Liver (tissue), 10 donors: ENCODE measurements at places on chromosomes 2 and 18. TPM values are rescaled to one million over a fixed set of nuclear protein-coding genes. Genes with fewer than 3 reads are reported as not detected.

DNA sequence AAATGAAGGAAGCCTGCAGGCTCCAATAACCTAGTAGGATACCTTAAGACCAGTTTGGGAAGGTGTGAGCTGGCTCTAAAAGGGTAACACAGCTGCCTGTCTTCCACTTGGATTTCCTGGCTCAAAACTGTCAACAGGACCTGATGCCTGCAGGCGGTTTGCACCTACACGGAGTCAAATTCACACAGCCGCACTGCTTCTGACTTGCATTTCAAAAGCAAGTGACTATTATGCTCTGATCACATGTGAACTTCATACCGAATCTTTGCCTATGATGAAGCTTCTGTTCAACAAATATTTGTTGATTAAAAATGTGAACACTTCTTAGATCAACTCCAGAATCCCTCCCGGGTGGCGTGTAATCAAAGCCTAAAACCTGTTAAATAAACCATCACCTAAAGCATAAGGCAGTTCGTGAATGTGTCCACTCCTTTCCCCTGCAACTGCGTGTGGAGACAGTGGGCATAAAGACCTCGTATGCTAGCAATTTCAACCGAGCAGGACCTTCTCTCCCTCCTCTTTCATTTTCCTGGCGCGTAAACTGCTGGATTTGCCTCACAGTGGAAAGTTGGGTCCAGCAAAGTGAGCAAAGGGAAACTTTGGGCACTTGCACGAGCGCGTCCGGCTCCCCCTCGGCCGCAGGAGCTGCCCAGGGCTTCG lies 784 bp downstream of the CRACDL start:
- no peak for DNase-seq

DNA sequence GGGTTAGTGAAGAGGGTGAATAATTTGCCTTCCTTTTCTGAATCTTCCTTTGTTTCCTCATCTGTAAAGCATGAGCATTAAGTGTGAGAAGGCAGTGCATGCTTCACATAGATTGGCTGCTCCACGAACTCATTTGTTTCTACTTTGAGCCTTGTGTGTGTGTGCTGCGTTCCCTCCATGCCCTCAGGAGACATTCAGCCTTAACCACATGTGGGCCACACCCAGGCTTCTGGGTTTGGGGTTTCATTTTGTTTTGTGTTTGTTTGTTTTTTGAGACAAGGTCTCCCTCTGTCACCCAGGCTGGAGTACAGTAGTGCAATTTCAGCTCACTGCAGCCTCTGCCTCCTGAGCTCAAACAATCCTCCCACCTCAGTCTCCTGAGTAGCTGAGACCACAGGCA lies 843.3 kb downstream of the GALR1 start:
- no peak for DNase-seq

SERPINB12 gene
- polyA plus RNA-seq = not detected

FAM110C gene
- polyA plus RNA-seq = 4.8 TPM
